Ammon's horn (tissue), 1 donor: ENCODE measurements at places on chromosomes 5 and 9.

- no peak for DNase-seq
Observed at GRCh38 chr5:75640395-75640794, 29.1 kb downstream of the ANKDD1B start.

- DNase-seq, result no peak
Observed at GRCh38 chr9:126415741-126416370, 89.2 kb downstream of the MVB12B start.

DNA sequence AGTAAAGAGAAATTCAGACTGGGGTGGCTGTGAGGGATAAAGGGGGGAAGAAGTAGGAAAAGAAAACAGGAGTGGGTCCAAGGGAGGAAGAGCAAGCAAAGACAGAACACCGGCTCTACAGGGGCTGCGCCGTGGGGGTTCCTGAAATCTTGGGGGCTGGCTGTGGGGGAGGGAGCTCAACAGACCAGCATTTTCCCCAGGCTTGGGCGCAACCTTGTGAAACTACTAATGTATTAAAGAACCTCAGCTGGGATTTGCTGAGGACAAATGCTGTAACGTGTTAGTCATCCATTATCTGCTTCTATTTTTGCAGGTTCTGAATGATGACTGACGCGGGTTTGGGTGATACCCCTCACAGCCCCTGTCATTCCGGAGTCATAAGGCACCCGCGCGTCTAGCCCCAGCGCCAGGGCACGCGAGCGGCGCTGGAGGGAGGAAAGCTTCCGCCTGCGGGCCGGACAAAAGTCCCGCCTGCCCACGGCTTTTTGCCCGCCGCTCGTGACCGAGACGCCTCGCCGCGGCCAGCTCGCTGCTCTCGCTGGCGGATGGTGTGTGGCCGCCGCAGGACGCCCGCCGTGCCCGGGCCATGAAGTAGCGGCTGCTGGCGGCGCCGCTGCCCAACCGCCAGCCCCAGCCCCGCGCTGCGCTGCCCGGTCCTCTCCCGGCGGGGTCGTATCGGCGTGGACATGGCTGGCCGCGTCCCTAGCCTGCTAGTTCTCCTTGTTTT lies 110.6 kb downstream of the PAM start:
- peak; percentile 53 for DNase-seq

DNA sequence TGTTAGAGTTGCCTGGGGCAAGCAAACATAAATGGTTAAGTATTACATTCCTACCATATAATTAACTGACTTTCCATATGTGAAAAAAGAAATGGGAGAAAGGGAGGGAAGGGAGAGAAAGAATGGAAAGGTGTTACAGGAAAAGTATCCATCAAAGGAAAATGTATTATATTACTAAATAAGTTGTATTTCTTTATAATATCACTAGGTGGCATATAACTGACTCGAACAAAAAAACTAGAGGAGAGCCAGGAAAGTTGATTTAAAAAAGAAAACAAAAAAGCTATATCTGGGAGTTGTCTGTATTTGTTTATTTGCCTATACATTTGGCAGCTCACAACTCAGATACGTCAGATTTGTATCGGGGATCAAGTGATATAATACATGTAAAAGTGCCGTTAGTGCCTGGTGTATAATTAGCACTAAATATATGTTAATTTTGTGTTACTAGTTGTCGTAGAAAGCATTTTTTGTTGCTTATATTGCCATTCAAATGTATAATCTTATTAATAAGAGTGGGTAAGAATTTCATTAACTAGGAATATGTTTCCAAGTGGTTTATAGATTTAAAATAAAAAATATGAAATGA lies 59.6 kb upstream of the ADAMTS19 start:
- no peak for DNase-seq

DNA sequence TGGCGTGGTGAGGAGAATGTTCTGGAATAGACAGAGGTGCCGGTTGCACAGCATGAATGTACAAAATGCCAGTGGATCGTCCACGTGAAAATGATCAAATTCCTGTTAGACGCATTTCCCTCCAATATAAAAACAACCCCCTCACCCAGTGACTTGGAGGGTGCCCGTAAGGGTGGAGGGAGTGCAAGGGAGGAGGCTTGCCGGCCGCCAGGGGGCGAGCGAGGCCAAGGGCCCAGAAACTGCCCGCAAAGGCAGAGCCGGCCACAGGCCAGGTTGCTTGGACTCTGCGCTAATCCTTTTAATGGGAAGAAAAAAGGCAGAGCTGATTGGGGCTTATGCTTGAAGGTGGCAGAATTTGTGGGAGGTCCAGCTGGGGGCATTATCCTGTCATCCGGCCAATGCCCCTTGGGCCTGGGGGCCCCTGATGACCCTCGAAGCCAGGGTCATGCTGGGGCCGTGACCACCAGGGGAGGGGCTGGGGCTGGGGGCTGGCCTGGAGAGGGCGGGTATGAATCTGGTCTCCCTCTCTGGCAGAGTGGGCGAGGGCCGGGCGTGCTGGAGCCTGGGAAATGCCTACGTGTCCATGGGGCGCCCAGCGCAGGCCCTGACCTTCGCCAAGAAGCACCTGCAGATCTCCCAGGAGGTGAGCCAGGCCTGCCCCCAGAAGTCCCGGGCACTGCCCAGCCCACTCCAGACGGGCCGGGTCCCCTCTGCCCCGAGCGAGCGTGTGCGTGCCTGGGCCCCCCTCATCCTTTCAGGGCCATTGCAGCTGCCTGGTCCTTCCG lies 12.0 kb downstream of the GPSM1 start:
- DNase-seq, result peak; percentile 74

DNA sequence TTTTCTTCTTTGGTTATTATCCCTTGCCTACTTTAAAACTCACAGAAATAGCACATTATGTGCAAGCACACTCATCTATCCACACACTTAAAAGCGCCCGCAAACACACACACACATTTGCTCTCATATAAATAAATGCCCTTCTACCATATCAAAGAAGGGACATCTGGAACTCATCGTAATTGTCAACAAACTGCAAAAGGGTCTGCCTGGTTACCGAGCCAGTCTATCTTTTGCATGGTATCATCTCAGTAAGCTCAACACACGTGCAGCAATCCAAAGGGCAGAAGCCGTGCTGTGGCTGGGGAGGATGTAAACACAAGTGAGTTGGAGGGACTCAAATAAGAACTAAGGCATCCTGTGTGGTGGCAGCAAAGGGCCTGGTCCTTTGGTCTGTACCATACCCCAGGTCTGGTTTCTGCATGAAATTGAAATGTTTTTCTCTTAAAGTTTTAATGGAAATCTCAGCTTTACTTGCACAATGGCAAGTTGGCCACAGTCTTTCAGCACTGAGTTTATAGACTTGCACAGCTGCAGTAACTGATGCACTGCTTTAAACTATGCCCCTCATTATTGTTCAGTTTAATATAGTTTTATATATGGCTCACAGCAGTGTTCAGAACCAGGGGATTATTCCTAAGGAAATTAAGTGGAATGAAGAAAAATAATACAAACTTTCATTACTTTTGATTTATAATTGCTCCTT lies 331.0 kb downstream of the ADAMTS6 start:
- DNase-seq, result no peak

- DNase-seq, result no peak
Observed at GRCh38 chr5:10091701-10092100, 158.0 kb downstream of the ATPSCKMT start.
